Breast epithelium (tissue), 4 donors: ENCODE measurements at places on chromosomes 12 and 14. TPM values are rescaled to one million over a fixed set of nuclear protein-coding genes. Genes with fewer than 3 reads are reported as not detected.

DNA sequence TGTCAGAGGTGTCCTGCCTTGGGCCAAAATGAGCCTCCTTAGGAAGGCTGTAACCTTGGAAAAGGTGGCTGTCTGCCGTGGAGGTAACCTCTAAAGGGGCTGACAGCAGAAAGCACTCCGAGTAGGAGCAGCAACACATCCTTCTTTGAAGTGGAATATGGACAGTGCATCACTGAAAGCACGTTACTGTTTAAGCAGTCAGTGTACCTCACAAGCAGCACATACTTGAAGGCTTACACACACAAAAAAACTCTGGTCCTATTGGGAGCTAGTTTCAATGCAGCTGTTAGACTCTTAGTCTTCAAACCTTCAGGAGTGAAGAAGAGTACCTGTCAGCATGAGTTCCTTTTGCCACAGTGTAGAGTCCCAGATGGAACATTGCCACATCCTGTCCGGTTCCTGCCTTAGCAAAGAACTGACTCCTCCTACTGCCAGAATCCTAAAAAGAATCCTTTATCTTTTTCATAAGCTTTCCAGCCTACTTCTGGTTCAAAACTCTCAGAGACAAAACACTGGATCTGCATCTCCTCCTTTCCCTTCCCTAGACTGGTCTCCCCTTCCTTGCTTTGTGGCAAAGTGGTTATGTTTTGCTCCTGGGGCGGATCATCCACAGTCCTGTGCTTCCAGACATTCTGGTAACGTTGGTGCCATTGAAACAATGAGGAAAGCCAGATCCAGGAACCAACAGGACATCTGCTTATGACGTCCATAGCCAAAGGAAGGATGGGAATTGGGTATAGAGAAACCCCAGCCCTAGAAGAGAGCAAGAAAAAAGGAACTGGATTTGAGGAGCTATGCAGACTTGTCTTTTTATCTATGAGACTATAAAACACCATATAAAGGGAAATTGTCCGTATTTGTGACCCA is 8.5 kb upstream of the MDM1 start:
- H3K36me3 ChIP-seq: no peaks in the 10 kb centered on the region
- no peaks in the 10 kb centered on the region for H3K4me1 ChIP-seq
- H3K4me3 ChIP-seq: no peak overlapping the region

GRCh38 chr14:73428353-73428824 is 30.0 kb downstream of the NUMB start:
- no peaks in the 10 kb centered on the region for H3K36me3 ChIP-seq
- no peaks in the 10 kb centered on the region for H3K4me1 ChIP-seq
- no peak overlapping the region for H3K27ac ChIP-seq
- no peak for DNase-seq
- no peak overlapping the region for H3K4me3 ChIP-seq

- no peaks in the 10 kb centered on the region for H3K36me3 ChIP-seq
- H3K27ac ChIP-seq: no peak within 1 kb of the TSS
- no peak for DNase-seq
- no peaks in the 10 kb centered on the region for H3K4me1 ChIP-seq
Observed at GRCh38 chr14:24508155-24508840, at the start of gene CMA1. Gene CMA1, minus strand, starts transcription at chr14:24508265. Its CDS starts 30 bp downstream, at chr14:24508235.

DNA sequence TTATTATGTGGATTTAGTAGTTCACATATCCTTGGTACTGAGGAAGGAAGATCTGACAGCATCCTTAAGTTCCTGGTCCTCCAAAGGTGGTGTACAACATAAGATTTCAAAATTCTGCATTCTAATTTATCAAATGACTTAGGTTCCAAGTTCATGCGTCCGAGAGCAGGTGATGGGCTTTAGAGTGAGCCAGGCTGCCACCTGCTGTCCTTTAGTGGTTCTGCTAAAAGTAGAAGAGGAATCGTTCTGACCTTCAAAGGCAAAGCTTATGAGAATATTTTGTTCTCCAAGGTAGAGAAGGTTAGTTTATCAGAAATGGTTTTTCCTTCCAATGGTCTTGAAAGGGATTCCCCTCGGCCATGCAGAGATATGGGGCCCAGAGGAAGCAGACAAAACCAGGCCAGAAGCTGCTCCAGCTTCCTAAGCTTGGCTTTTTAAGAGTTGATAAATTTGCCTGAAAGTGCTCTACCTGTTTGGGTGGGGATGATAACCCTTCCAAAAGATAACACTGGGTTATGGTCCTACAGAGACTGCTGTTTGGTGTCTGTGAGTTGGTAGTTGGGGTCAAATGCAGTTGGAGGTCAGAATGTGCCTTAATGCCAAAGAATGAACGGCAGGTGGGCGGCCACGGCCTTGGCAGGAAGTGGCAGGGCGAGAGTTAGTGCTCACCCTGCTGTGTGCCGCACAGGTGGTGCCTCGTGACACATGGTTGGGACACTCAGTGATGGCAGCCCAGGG is 29.1 kb upstream of the LRTM2 start:
- DNase-seq: no peak
- H3K4me1 ChIP-seq: peaks cover 6% of the 10 kb centered on the region
- no peak overlapping the region for H3K4me3 ChIP-seq
- no peaks in the 10 kb centered on the region for H3K27me3 ChIP-seq

GRCh38 chr12:116358893-116359761 is 81.6 kb upstream of the MED13L start:
- peak; percentile 86 for DNase-seq
- peak overlapping the region; percentile 75 for H3K27ac ChIP-seq
- H3K4me1 ChIP-seq: no peaks in the 10 kb centered on the region
- no peaks in the 10 kb centered on the region for H3K27me3 ChIP-seq

GRCh38 chr14:80669426-80669825 is 272.1 kb downstream of the CEP128 start:
- H3K27me3 ChIP-seq: no peaks in the 10 kb centered on the region
- H3K36me3 ChIP-seq: no peaks in the 10 kb centered on the region
- H3K27ac ChIP-seq: no peak overlapping the region
- no peak for DNase-seq

GRCh38 chr14:52112336-52113018 is 43.6 kb upstream of the NID2 start:
- H3K4me3 ChIP-seq: no peak overlapping the region
- no peaks in the 10 kb centered on the region for H3K4me1 ChIP-seq
- no peak overlapping the region for H3K27ac ChIP-seq
- H3K27me3 ChIP-seq: no peaks in the 10 kb centered on the region

- no peak overlapping the region for H3K4me3 ChIP-seq
- no peaks in the 10 kb centered on the region for H3K27me3 ChIP-seq
- H3K36me3 ChIP-seq: no peaks in the 10 kb centered on the region
- no peak overlapping the region for H3K27ac ChIP-seq
- no peak for DNase-seq
- H3K4me1 ChIP-seq: no peaks in the 10 kb centered on the region
Observed at GRCh38 chr12:94980577-94980976, 22.9 kb downstream of the NDUFA12 start.

DNA sequence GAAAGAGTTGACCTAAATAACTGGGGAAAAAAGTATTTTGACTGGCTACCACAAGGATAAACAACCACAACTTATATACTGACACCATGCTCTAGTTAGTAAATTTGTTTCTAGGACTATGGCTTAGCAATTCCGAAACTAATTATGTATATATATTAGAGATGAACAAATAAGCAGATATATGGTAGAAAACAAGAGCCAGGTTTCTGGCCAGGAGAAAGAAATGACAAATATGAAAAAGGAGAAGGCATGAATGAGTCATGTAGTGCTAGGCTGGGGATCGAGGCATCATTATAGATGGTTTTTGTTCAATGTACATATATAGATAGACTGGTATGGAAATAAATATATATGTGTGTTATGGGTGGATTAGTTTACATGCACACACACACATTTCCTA is 5.5 kb upstream of the LRRC74A start:
- no peak overlapping the region for H3K4me3 ChIP-seq
- DNase-seq: no peak
- H3K27me3 ChIP-seq: no peaks in the 10 kb centered on the region
- H3K36me3 ChIP-seq: no peaks in the 10 kb centered on the region
- no peak overlapping the region for H3K27ac ChIP-seq

Gene WSCD2
- 0.33 TPM for total RNA-seq

Gene RASAL1
- not detected for total RNA-seq

Gene MYF6
- total RNA-seq: not detected

Gene NKX2-1
- not detected for total RNA-seq

Gene SRRM4
- total RNA-seq: not detected
